ENCODE measurements at places on chromosomes 5 and 9.

DNA sequence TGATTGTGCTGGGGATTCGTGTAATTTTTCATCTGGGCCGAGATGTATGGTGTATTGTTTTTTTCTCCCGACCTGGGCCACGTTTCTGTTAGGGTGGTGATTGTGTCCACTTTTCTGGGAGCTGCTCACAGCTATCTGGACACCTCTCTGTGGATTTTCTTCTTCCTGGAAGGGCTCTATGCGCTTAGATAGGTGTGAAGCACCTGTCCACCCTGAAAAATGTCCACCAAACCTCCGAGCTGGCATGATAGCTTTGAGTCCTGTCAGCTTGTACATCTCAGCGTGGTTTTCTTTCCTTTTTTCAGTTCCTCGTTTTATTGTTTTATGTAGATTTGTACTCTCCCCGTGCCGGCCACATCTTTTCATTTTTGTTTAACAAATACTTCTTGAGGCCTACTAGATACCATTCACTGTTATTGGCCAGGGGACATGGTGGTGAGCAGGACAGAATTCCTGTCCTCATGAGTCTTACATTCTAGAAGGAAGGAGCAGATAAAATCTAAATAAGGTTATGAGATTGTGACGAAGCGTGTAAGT, 1.1 kb downstream of the UGCG start:
- H3K4me3 ChIP-seq = peak overlapping the region; percentile 73
- H3K36me3 ChIP-seq = no peaks in the 10 kb centered on the region
- peaks cover 49% of the 10 kb centered on the region for H3K4me1 ChIP-seq
- no peak for DNase-seq
- no peaks in the 10 kb centered on the region for H3K27me3 ChIP-seq

DNA sequence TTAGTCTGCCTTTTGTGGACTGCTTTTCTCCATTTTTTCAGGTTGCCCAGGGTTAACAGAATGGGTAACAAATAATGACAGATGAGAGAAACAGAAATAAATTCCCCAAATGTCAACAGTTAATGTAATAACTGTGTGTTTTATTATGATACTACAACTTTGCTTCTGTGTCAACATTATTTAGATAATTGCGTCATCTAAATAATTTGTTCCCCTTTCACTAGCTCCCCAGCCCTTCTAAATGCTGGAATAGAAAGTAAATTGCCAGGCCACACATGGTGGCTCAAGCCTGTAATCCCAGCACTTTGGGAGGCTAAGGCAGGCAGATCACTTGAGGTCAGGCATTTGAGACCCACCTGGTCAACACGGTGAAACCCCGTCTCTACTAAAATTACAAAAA, 53.5 kb downstream of the RNF38 start:
- DNase-seq = no peak
- no peaks in the 10 kb centered on the region for H3K27me3 ChIP-seq
- no peak overlapping the region for H3K4me3 ChIP-seq
- H3K36me3 ChIP-seq = no peaks in the 10 kb centered on the region

- no peak overlapping the region for H3K4me3 ChIP-seq
- DNase-seq = no peak
- H3K27me3 ChIP-seq = no peaks in the 10 kb centered on the region
- H3K4me1 ChIP-seq = no peaks in the 10 kb centered on the region
Measured at GRCh38 chr5:16866795-16867576, 69.1 kb downstream of the MYO10 start.

DNA sequence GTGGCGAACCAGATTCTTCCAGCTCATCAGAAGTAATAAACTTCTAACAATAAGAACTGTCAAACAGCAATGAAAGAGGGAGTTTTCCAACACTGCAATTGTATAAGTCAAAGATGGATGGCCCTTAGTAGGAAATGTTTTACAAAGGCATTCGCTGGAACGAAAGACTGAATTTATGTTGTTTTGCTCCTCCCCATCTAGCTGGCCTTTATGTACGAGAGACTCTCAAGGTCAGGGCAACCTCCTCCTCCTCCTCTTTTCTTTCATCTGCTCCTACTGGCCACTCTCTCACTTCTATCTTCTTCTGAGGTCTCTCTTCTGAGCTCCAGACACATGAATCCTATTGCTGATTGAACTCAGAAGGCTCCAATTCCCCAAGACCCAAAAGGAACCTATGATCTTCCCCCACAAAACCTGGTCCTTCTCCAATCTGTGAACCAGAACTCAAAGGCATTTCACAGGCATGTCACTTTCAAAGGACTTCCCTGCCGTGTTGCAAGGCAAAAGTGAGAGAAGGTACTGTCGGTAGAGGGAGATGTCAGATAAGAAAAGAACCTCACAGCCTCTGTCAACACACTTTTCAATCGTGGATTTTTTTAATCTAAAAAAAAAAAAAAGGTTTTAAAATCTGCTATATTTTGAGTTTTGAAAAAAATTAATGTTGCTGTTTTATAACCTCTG, 28.5 kb upstream of the PUM3 start:
- H3K4me1 ChIP-seq = no peaks in the 10 kb centered on the region
- no peak overlapping the region for H3K27ac ChIP-seq
- H3K27me3 ChIP-seq = no peaks in the 10 kb centered on the region
- no peak overlapping the region for H3K4me3 ChIP-seq
- H3K36me3 ChIP-seq = no peaks in the 10 kb centered on the region
- no peak for DNase-seq

GRCh38 chr9:79623799-79624721, 52.3 kb downstream of the TLE4 start:
- H3K4me3 ChIP-seq = no peak overlapping the region
- H3K27me3 ChIP-seq = no peaks in the 10 kb centered on the region
- peak; percentile 28 for DNase-seq
- H3K4me1 ChIP-seq = peaks cover 21% of the 10 kb centered on the region

- H3K36me3 ChIP-seq = no peaks in the 10 kb centered on the region
- H3K4me3 ChIP-seq = no peak overlapping the region
- no peaks in the 10 kb centered on the region for H3K4me1 ChIP-seq
- H3K27me3 ChIP-seq = no peaks in the 10 kb centered on the region
- DNase-seq = no peak
Measured at GRCh38 chr5:4374866-4375265, 765.3 kb upstream of the ADAMTS16 start.

- DNase-seq = no peak
- no peak overlapping the region for H3K4me3 ChIP-seq
- H3K36me3 ChIP-seq = no peaks in the 10 kb centered on the region
- no peaks in the 10 kb centered on the region for H3K4me1 ChIP-seq
Measured at GRCh38 chr5:147359101-147359500, 124.3 kb downstream of the STK32A start.

DNA sequence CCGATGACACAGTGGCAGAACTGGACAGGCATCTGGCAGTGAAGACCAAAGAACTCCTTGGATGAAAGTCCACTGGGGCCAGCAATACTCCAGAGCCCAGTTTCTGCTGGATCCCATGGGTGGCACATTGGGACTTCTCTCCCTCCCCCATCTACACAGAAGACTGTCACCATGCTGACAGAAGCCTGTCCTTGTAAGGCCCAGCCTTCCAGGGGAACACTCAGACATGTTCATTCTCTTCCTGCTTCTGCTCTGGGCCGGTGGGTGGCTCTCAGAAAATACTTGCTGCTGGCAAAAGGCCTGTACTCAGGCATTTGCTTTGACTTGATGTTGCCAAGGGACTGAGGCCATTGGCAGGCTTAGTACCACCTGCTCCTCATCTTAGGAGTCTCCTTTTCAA, 48.3 kb upstream of the PTGS1 start:
- no peak overlapping the region for H3K4me3 ChIP-seq
- no peaks in the 10 kb centered on the region for H3K36me3 ChIP-seq
- H3K4me1 ChIP-seq = peaks cover 16% of the 10 kb centered on the region
- DNase-seq = no peak
- no peak overlapping the region for H3K27ac ChIP-seq
- no peaks in the 10 kb centered on the region for H3K27me3 ChIP-seq
